Aorta (tissue), 5 donors: ENCODE measurements at places on chromosomes 5 and 9. TPM values are rescaled to one million over a fixed set of nuclear protein-coding genes. Genes with fewer than 3 reads are reported as not detected.

The RGS7BP gene
- 27.3 TPM for total RNA-seq

The HTR4 gene
- total RNA-seq: not detected

The GRXCR2 gene
- not detected for total RNA-seq

The CNOT8 gene
- 47.9 TPM for total RNA-seq

The NUTM2G gene
- total RNA-seq: not detected
